ENCODE measurements at places on chromosomes 5 and 9.

DNA sequence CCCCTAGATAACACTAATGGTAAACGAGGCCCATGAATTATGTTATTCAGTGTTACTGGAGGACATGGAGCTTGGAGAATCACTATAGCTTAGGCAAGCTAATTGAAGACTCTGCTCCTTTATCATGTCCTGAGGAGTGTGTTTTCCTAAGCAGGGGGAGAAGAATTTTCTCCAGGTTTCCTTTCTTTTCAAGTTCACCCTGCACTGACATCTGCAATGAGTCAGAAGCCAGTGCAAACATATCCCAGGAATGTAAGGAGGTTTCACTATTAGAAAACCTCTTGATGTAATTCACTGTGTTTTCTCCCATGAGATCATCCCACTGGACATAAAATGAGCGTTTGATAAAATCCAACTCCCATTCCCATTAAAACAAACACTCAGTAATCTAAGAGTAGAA is 75.6 kb downstream of the DMRT2 start:
- no peak for DNase-seq

DNA sequence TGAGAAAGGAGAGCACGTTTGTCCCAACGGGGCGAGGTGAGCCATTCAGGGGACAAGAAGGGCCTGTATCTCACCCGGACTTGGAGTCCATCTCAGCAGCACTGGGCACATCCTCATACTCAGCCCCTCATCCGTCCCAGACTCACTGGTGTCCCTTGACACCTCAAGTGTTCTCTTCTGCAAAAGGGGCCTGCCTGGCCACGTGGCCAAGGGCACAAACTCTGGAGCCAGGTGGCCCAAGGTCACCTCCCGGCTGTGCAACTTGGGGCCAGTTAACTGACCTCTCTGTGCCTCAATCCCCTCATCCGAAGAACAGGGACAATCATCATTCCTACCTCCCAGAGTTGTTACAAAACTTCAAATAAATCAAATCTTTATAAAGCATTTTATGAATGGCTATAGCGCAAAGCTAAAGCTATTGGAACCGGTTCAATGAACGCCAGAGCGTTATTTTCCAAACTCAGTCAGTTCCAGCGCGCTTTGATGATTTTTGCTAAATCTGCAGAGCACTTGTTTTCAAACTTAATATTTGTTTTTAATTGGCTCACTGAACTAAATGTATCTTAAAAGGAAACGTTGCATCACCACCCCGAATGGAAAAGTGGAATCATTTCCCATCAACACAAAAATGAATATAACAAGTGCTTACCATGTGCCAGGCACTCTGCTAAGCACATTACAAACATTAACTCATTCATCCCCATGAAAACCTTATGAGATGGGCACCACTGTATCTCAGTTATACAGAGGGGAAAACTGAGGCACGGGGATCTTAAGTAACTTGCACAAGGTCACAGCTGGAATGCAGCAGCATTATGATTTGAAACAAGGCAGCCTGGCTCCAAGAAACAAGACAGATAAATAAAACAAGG is 49.3 kb downstream of the DUSP1 start:
- no peak for DNase-seq

DNA sequence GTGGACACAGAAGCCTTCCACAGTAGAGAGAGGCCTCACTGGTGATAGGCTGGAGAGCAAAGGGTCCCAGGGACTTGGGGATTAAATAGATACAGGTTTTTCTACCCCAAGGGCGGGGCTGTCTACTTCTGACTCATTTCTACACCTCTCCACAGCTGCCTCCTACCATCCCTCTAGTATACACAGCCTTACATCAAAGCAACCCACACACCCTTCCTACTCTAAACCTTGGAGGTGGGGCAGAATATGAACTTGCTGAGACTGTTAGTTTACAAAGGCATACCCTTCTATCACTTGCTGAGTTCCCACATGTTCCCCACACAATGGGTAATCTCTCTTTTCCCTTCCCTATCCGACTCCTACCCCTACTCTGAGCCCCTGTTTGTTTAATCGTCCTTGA is 19.9 kb upstream of the PCA3 start:
- no peak for DNase-seq

GRCh38 chr9:130940693-130941576 is 1.9 kb upstream of the FIBCD1 start:
- no peak for DNase-seq

GRCh38 chr9:75491533-75491932 is 398.9 kb upstream of the PCSK5 start:
- no peak for DNase-seq

GRCh38 chr5:38601133-38601862 is 44.9 kb upstream of the LIFR start:
- no peak for DNase-seq

DNA sequence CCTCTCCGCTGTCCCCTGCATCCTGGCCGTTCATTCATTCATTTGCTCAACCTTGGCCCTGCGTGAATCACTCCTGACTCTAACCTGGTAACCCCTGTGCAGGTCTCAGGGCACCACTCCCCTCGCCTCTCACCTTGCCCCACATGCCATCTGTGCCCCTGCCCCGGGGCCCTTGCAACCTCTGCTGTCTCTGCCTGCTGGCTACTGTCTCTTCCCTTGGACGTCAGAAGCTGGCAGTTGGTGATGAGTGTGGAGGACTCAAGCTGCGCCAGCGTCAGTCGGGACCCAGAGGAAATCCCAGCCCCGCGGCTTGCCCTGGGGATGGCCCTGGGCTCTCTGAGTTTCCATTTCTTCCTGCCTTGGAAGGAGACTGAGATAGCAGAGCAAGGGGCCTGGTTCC is 154.9 kb downstream of the OLFM1 start:
- DNase-seq, result no peak

Measured in GM12878 (cell line).